Neural crest cell (in vitro differentiated cells): ENCODE measurements at places on chromosomes 16 and 17.

GRCh38 chr16:27289669-27290068 lies 21.1 kb upstream of the NSMCE1 start:
- no peak for DNase-seq

DNA sequence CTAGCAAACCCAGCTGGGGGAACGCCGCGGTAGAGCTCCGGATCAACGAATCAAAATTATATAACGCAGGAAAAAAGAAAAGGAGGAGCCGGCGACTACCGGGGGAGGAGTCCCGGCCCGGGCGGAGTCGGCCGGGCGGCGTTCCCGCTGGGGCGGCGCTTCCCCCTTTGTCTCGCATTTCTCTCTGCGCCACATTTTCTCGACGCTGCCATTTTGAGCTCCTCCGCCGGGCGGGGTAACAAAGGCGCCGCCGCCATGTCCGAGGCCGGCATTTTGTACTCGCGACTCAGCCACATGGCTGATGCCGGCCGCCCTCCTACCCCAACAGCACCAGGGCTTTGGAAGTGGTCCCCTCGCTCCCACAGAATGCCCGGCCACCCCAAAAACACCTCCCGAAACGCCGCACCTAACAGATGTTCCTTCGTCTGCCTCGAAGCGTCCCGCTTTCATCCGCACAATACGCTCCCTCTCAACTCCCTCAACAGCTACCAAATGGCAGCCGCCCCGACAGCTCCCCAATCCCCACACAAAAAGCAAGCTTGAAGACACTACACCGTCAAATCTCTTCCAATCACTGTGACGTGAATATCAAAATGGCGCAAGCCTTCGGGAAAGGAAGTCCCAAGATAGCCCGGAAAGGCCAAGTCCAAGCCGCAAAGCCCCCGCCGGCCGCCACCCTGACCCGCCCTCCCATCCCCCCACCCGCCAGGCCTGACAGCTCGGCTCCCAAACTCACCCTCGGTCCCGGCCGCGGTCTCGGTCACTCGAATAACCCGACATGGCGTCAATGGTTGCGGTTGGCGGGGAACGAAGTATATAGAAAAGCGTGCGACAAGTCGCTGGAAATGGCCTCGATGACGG lies 519 bp downstream of the DDX5 start:
- peak; percentile 73 for DNase-seq

DNA sequence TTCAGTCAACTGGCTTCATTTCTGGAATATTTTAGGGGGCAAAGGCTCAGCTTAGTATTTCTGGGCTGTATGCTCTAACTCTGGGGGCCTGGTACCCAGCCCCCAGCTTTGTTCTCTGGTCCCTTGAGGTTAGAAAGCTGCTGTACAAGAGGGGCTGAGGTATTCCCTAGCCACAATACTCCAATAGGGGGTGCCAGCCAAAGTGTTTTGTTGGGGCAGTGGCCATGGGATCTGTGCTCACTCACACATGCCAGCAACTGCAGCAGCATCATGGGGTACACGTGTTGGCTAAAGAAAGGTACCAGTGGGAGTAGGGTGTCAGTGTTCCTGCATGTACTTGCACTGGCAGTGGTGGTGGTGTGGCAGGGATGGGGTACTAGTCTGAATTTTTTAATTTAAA lies 257.3 kb downstream of the CA10 start:
- no peak for DNase-seq

- no peak for DNase-seq
Measured at GRCh38 chr16:82955741-82956348, 329.1 kb downstream of the CDH13 start.

- no peak for DNase-seq
Measured at GRCh38 chr16:67283039-67283825, 3.9 kb downstream of the PLEKHG4 start.

DNA sequence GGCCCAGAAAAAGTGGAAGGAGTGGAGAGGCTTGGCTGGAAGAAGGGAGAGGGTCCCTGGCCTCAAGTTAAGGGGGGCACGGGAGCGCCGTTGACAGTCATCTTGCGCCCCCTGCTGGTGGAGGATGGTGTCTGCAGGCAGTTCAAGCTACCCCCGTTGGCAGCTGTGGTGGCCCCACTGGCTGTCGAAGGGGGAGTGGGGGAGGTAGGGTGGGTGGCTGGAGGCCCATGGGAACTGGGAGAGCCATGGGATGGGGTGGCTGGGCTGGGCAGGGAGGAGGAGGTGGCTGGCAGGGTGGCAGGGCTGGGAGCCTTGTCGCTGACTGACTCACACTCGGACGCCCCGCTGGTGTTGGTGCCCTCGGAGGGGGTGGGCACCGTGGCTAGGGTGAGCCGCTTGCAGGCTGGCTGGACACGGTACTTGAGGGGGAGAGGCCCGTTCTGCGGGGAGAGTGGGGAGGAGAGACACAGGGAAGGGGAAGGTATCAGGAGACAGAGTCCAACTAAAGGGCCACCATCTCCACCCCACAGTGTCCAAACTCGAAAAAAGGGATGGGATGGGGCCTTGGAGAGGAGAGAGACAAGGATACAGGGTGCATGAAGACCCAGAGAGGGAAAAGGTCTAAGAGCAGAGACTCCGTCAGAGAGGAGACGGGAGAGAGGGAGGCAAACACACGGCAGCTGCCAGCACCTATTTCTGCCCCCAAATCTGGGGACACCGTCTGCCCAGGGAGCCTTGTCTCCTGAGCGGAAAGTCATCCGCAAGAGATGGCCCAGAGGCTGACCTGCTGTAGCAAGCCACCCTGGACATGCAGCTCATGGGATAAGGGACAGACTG lies 5.2 kb downstream of the CISD3 start:
- DNase-seq, result peak; percentile 85

DNA sequence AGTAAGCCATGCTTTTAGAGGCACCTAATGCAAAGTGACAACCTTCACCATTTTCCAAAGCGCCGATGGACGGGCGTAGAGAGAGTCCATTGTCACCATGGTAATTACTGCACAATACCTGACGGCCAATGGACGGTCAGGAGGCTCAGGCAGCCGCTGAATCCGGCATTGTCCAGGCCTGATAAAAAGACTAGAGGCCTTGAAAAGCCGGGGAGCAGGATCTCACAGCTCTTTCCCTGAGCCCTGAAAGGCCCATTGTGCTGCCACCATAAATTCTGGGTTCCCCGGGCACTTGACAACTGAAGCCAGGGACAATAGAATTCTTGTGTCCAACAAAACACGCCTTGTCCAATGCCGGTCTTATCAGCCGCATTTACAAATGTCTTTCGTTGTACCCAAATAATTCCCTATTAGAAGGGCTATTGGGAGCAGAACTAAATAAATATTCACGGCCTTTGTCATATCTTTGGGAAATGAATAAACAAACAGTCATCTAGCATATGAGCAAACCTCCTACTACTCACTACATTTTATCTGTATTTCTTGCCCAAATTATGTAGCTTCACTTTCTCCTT lies 62.4 kb downstream of the CDH11 start:
- peak; percentile 65 for DNase-seq

GRCh38 chr17:80921159-80921558 lies 70.5 kb upstream of the CHMP6 start:
- DNase-seq, result no peak

DNA sequence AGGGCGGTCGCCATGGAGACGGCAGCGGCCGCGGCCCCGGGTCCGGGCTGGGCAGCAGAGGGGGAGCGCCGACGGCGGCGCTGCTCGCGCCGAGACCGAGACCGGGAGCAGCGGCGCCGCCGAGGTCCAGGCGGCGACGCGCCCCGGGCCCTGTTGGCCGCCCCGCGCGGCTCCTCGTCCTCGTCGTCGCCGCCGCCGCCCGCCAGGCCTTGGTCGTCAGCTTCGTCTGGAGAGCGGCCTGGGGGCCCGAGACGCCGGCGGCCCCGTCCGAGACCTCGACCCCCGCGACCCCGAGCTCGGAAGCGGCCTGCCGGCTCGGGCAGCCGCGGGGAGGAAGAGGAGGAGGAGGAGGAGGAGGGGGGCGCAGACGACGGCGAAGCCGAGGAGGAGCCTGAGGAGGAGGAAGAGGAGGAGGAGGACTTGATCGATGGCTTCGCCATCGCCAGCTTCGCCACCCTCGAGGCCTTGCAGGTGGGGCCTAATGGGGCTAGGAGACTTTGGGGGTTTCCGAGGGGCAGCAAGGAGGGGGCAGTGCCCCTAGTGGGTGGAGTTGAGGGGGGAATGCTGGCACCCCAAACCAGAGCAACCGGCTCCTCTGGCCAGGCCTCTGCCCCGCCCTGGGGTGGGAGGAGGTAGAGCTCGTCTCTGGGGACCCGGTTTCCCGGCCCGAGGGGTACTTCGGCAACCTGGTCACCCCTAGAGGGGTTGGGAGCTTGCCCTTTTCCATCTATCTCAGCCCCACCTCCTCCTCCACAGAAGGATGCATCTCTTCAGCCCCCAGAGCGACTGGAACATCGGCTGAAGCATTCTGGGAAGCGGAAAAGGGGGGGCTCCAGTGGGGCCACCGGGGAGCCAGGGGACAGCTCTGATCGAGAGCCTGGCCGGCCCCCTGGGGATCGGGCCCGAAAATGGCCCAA lies 1.5 kb downstream of the FBRS start:
- no peak for DNase-seq

DNA sequence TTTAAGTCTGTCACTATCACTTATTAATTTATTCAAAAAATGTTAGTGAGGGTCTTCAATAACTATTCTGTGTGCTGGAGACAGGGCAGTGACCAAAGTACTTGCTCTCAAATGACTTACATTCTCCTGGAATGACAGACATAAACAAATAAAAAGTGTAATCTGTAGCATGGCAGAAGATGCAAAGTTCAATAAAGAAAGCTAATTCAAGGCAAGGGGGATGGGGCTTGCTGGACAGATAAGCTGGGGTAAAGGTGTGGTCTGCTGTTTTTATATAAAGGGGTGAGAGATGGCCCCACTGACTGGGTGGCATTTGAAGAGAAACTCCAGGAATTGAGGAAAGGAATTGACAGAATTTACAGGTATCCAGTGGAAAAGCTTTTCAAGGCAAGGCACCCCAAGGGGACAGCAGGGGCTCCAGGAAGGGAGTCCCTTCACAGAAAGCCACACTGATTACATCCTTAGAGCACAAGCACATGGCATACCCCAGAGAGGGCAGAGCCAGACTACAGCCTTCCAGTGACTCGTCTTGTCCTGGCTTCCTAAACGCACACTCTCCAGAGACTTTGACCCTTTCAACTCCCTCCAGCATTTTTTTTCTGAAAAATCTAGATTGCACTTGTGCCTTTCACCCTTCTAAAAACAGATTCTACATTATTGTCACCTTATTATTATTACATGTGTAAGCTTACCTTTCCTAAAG lies 123.7 kb upstream of the HS3ST3A1 start:
- no peak for DNase-seq

- no peak for DNase-seq
Measured at GRCh38 chr16:29139261-29139802, 154.5 kb downstream of the LAT start.

GRCh38 chr16:75065521-75066149 lies 50.9 kb downstream of the LDHD start:
- no peak for DNase-seq

DNA sequence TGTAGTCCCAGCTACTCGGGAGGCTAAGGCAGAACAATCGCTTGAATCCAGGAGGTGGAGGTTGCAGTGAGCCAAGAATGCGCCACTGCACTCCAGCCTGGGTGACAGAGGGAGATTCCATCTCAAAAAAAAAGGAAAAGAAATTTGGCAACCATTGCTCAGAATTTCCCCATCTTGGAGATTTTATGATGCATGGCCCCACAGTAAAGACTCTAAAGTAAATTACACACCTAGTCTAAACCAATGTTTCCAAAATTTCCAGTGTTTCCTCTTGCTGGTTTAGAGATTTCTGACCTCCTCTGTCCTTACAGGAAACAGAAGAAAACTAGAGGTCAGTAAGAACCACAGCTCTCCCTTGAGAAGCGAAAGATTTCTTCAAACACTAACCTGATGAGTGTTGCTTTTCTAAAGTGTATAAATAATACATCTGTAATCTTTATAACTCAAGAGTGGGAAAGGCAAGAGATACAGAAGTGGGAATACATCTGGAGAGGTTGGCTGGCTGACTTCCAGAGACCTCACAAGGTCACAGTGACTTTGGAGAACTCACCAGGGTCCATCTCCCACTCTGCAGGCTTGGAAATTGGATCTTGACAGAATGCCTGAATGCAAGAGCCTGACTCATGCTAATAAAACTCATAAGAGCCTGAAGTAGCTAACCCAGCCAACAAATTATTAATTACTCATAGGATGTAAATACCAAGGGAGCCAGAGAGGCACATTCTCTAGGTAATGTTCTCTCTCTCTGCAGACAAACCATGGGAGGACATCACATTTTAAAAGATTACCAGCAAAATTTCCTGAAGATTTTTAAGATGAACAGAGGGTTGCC lies 8.8 kb downstream of the ADAT1 start:
- no peak for DNase-seq

- peak; percentile 38 for DNase-seq
Measured at GRCh38 chr17:4584101-4584916, at the start of gene SMTNL2. TSS of gene SMTNL2 (plus strand) at chr17:4584529. CDS start at chr17:4584606, 77 bp downstream.

DNA sequence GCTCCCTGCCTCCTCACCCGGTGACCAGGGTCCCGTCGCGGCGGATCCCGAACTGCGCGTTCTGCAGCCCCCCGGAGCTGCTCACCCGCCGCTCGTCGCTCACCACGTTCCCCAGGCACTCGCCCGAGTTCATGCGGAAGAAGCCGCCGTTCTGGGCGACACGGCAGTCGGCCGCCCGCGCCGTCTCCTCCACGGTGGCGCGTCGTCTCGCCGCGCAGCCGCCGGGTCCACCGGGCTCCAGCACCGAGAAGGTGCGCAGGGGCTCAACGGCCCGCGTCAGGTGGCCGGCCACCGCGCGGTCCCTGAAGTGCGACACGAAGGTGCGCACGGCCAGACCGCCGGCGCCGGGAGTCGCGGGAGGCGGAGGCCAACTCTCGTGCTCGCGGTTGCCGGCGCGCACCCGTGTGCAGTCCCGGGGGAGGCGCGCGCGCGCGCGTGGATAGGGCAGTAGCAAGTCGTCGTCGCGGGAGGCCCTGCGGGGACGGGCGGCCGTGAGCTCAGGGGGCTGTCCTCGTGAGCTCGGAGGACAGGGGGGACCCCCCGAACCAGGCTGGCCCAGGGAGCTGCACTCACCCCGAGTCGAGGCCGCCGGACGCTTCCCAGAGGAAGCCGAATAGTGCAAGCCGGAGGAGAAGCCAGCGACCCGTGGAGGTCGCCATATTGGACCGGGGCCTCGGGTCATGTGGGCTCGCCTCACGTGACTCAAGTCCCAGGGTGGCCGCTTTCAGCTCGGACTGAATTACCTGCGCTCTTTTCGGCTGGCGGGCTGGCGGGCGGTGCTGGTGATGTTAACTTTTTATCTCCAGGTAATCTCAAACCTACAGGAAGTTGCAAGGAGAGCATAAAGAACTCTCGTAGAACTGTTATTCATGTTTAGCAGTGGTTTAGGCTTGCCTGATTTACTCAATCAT lies at the start of gene NAGPA:
NAGPA (minus strand) TSS at position 680 of the 911 bp plus-strand sequence; CDS start at position 659, 21 bp downstream.
- peak; percentile 76 for DNase-seq

GRCh38 chr17:46842835-46843234 lies 8.5 kb upstream of the WNT9B start:
- no peak for DNase-seq

DNA sequence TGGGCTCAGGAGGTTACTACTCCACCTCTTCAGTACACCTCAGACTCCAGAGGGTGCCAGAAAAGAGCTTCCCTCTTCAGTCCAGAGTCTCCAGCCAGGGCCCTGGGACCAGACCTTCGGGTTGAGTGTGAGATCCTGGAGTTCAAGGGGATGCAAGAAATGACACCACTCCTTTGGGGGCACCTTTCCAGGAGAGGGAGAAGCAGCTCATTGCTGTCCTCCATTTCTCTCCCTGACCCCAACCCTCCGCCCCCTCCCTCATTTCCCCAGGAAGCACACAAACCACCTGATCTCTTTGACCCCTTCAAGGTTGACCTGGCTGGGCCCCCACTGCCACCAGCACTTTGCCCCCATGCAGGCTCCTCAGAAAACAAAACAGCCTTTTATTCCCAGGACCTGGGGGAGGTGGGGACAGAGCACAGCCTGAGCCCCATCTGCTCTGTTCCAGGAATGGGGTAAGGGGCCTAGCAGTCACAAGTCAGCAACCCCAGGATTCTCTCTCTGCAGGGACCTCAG lies 21.4 kb downstream of the CDH5 start:
- DNase-seq, result no peak
